ENCODE measurements at places on chromosomes 12 and 14.

DNA sequence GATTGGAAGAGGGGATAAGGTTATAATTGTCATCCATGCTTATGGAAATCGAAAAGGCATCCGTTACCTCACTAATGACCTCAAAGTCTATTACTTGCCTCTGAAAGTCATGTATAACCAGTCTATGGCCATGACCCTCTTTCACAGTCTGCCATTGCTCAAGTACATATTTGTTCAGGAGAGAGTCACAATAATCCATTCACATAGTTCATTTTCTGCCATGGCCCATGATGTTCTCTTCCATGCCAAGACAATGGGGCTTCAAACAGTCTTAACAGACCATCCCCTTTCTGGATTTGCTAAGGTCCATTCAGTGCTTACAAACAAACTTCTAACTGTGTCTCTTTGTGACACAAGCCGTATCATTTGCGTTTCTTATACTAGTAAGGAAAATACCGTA, 5.4 kb downstream of the GAS2L3 start:
- DNase-seq: no peak

DNA sequence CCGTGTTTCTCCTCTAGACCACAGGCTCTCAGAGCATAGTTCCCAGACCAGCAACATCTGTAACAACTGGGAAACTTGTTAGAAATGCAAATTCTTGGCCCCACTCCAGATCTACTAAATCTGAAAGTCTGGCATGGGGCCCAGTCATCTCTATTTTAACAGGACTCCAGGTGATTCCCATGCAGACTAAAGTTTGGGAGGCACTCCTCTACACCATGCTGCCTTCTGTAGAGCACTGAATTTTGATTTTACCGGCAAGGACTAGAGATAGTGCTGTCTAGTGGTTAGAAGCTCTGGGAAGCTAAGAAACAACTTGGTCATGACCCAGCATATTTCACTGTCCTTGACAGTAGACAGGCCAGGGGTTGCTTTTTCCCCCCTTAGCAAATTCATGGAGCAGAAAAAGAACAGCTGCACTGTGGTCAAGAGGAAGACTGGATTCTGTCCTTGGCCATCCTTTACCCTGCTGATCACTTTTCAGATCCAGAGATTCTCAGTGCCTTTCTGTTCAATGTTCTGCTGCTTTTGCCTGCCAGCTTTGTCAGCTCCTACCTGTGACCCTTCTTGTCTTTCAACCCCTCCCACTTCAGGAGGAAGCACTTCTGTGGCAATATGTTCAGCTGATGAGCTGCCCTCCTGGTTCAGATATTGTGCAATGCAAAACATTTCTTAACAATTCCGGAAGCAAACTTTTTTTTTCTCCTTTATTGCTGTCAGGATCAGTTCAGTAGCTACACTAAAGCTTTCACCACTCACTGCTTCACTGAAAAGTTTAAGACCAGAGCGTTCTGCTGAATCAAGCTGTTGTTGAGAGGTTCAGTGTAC, 133.8 kb upstream of the NUDT4 start:
- no peak for DNase-seq

- DNase-seq: no peak
Observed at GRCh38 chr14:102909911-102910310, 12.6 kb upstream of the AMN start.

DNA sequence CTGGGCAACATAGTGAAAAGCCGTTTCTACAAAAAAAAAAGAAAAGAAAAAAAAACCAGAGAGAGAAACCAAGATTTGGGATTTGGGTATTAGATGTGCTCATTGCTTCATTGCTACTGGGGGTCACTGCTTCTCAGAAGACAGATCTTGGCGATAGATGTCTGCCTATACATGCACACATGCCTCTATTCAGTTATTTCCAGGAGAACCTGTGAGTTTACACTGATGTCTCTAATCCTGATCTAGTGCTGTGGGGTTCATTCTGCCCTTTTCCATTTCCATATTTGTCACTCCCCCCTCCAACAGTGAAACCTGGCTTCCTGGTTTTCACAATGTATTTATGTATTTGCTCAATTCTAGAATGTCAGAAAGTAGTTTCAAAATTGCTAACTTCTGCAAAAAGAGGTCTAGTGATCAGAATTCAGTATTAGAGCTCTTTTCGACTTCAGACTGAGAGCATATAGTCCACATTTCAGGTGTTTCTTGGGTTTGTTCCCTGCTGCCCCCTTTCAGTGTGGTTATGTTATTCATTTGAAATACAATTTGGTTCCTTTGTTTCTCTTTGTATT, 111.0 kb downstream of the SLC25A47 start:
- DNase-seq: no peak

DNA sequence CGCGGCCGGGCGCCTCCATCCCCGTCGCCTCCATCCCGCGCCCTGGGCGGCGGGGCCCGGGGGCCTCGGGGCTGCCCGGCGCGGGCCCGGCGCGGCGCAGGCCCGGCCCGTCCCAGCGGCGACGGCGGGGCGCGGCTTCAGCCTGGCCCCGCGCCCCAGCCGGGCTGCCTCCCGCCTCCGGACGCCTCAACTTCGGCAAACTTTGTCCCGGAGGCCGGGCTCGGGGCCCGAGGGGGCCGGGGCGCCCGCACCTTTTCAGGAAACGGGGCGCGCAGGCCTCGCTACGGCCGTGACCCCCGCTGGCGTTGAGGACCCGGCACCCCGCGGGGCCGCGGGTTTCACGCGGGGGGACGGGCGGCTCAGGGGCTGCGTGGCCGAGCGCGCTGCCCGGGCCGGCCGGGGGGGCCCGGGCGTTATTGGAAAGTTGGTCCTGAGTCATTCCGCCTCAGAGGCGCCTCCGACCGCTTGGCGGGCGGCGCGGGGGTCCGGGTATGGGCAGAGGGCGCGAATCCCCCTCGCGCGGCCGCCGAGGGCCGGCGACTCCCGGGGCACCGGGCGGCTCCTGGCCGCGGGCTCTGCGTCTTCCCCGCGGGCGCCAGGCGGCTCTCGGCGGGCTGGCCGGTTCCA, 575 bp downstream of the TRAF3 start:
- no peak for DNase-seq

All from mesendoderm (in vitro differentiated cells).